SK-N-SH (cell line): ENCODE measurements at places on chromosomes 12 and 14. TPM values are rescaled to one million over a fixed set of nuclear protein-coding genes. Genes with fewer than 3 reads are reported as not detected.

GRCh38 chr14:53613404-53614253, 343.0 kb downstream of the BMP4 start:
- DNase-seq = no peak

DNA sequence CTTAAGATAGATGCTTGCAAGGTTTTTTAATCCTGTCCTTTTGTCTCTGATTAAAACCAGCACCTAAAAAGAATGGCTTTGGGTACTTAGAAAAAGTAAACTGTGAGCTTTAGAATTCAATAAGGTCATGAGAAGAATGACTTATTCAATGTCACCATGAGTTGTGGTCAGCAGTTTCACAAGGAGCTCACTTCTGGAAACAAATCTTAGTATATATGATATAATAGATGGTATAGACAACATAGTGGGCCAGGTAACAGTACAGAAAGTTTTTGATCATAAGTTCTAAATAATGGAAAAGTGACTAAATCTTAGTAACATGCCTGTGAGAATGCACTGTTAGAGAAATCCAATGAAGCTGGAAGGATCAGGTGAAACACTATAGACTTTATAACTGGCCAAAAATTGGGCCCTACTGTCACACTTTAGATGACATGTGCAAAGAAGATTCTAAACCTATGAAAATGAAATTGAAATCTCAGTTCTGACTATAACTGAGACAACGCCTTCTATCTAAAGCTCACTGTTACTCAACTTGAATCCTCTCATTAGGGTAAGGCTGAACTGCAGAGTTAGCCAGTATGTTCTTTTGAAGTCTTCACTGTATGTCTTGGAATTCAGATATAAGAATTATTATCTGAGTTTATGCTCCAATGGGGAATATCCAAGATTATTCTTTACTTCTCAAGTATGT, 42.4 kb upstream of the RAD51AP1 start:
- no peak for DNase-seq

GRCh38 chr12:13425766-13426165, 229.2 kb downstream of the EMP1 start:
- no peak for DNase-seq

GRCh38 chr12:115489253-115489652, 788.2 kb downstream of the MED13L start:
- no peak for DNase-seq

GRCh38 chr12:28378736-28379135, 188.5 kb downstream of the CCDC91 start:
- DNase-seq = no peak

DNA sequence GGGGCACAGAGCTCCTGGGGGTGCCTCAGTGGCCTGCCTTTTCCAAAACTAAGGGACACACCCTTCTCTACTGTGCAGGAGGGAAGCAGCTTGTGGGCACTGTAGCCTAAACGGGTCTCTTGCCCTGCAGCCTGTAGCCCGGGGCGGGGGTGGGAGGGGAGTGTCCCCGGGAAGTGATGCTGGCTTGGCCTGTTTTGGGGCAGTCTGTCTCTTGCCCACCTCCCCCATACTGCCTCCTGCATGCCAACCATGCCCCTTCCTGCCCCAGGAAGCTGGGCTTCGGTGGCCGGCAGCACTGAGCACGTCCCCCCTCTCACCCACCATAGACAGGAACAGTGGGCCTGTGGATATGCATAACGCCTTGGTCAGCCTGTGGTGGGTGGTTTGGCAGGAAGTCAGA, 43.4 kb downstream of the PRIMA1 start:
- DNase-seq = peak; percentile 45

PRKCH gene
- polyA plus RNA-seq = 3.9 and 4.2 TPM in 2 replicates

GRCh38 chr12:26198742-26199141, 3.4 kb downstream of the SSPN start:
- DNase-seq = no peak

GRCh38 chr12:98243190-98243589, 272.2 kb upstream of the TMPO start:
- no peak for DNase-seq

GRCh38 chr12:91113621-91114020, 2.3 kb upstream of the LUM start:
- no peak for DNase-seq

DNA sequence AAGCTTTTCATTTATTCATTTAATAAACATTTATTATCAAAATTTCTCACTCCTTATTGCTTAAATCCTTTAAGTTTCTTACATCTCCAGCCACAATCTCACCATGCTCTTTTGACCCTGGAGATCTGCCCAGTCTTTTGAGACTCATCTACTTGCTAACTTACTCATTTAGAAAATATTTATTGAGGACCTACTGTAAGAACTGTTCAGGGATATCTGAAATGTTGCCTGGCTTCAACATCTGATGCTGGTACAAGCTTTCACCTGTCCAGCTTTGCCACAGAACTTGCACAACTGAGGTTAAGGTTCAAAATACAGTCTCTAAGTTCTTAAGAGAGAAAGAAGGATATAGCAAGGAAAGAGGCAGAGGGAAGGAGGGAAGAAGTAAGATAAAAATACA, 17.5 kb upstream of the GXYLT1 start:
- DNase-seq = no peak

TMEM253 gene
- 0.82 and 0.94 TPM in 2 replicates for polyA plus RNA-seq

GRCh38 chr14:59320763-59321625, 132.5 kb downstream of the DAAM1 start:
- no peak for DNase-seq

GPR84 gene
- polyA plus RNA-seq = 0.03 TPM in 1 of 2 replicates, not detected in the other

- peak; percentile 77 for DNase-seq
Measured at GRCh38 chr12:12505544-12506495, 56.8 kb downstream of the DUSP16 start.

PROX2 gene
- polyA plus RNA-seq = not detected in 2 replicates

NR4A1 gene
- polyA plus RNA-seq = 75.2 and 120 TPM in 2 replicates

- no peak for DNase-seq
Measured at GRCh38 chr12:98504368-98504617, 11.1 kb upstream of the TMPO start.

DIO2 gene
- polyA plus RNA-seq = 0.91 and 1.1 TPM in 2 replicates

DNA sequence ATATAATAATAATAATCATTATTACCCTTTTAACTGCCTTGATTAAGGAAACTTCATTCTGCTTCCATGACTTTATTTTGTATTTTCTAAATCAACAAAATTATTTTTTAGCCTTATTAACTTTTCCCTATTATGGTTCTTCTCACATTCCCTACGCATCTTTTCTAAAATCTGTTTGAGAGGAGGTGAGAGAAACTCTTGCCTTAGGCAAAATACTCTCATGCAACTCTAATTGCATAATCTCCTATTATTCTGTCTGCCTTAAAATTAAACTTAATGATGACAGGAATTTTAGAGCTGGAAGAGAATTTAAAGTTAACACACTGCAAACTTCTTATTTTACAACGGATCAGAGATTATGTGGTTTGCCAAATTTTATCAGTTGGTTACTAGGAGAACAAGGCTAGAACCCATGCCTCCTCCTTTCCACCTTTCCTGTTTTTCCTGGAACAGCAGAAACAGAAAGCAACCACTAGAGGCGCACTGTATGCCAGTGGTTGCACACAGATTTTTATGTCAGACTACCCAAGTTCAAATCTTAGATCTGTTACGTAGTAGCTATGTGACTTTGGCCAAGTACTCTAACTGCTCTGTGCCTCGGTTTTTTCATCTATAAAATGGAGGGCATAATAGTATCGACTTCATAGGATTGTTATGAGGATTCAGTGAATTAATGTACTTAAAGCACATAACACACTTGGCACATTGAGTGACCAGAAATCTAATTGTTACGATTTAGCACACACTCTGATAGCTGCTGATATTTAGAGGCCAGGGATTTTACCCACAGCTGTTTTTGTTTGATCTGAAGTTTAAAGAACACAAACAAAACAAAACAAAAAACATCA, 4.3 kb upstream of the BRMS1L start:
- peak; percentile 61 for DNase-seq

SDR9C7 gene
- polyA plus RNA-seq = not detected in 2 replicates

DNA sequence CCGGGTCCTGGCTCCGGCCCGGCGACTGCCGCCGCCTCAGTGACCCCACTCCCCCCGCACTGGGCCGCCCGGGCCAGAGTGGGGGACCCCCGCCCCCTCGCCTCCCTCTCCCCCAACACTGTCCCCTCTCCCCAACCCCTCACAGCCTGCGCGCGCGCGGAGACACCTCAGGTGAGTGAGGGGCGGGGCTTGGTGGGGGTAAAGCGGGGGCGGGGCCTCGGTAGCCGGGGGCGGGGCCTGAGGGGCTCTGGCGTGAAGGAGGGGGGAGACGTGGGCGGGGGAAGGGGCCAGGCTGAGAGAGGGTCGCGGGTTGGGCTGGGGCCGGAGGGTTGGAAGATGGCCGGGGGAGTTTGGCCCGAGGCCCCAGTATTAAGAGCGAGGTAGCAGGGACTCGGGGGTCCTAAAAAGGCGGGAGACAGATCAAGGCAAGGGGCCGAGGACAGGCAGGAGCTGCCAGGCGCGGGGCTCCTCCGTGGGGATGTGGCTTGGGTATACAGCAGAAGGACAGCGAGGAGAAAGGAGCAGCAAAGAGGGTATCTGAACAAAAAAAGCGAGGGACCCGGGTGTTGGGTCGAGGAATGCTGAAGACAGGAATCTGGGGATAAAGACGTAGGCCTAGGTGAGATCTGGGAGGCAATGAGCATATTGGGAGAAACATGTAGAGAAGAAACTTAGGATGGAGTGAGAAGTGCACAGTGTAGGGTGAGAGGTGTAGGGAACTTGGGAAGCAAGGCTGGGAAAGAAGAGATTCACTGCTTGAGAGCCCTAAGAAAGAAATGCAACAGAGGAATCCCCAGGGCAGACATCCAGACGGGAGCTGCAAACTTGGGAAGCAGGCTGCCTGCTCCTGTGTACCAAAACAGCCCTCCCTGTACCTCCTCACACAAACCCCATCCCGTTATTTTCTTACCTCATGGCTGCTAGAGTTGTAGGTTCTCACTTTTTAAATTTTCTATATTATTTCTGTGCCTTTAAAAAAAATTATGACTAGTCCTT, 10.8 kb downstream of the SUOX start:
- DNase-seq = peak; percentile 96

DNA sequence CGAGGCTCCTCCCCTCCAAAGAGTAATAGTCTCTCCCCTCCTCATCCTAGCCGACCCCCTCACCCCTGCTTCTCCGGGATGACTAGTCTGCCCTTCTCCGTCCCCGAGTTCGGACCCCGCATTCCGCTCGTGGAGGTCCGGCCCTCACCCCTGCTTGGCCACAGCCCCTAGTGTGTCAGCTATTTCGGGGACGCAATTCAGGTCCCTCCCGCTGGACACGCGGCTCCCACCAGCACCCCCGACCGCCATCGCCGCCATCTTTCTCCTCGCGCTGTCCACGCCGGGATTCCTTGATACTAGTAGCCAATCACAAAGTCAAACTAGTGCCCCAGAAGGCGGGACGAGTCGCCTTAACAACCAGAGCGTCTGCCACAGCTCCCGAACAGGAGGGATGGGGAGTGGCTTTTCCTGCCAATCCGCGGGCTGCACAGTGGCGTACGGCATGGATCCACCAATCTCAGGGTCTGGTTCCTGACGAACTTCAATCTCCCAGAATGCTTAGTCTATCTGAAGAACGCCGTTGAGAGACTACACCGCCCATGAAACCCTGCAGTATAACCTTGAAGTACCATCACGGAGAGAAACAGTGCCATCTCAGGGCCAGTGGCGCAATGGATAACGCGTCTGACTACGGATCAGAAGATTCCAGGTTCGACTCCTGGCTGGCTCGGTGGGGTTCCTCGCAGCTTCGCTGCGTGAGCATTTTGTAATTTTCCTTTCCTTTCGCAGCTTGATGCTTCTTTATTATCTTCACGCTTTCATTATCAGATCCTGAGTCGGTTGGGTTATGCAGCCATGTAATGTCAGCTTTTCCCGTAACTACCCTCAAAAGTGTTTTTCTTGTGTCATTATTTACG, at the start of gene PRMT5:
PRMT5 (minus strand) TSS at position 273 of the 857 bp plus-strand sequence; CDS start at position 258, 15 bp downstream.
- DNase-seq = peak; percentile 91

WNT5B gene
- polyA plus RNA-seq = 29.3 and 29.4 TPM in 2 replicates

KERA gene
- not detected in 2 replicates for polyA plus RNA-seq

GSG1 gene
- polyA plus RNA-seq = 0.39 and 0.68 TPM in 2 replicates

ADAM21 gene
- polyA plus RNA-seq = 1.6 and 3.1 TPM in 2 replicates

LHX5 gene
- not detected in 2 replicates for polyA plus RNA-seq

DNA sequence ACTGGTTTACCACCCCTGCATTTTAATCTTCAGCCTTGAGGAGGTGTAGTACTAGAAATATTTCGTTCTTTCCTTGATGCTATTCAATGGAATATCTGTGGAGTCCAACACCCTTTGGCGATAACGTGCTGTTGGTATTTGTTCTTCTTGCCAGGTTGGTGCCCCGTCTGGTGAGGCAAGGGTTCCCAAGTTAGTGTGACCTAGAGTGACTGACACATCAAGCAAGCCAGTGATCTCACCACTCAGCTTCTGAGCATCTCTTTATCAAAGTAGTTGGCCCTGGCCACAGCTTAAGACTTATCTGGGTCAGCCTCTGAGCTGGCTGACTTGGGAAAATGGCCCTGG, 60.2 kb downstream of the PLXNC1 start:
- DNase-seq = no peak

SALL2 gene
- polyA plus RNA-seq = 7.5 and 9.1 TPM in 2 replicates

GRCh38 chr12:34350092-34351041, 328.1 kb downstream of the ALG10 start:
- DNase-seq = no peak

CPNE6 gene
- polyA plus RNA-seq = not detected in 2 replicates

- no peak for DNase-seq
Measured at GRCh38 chr14:56207626-56208292, 89.5 kb downstream of the PELI2 start.

DNA sequence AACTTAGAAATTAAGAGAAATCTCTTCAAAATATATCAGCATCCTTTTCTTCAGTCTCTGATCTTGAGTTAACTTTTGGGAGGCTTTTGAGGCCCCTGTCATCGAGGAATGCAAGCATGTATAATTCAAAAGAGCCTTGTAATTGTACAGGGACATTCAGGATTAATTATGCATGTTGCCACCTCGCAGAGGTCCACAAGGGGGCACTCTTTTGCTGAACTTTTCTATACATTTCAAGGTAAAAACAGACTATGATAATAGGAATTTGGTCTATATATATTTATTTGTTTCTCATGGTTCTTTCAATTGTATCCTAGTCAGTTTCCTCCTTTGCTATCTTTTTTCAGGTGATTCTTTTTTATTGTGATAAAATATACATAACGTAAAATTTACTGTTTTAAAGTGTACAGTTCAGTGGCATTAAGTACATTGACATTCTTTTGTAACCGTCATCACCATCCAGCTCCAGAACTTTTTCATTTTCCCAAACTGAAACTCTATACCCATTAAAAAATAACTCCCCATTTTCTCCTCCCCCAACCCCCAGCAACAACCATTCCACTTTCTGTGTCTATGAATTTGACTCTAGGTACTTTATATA, 47.0 kb upstream of the SLC2A13 start:
- peak; percentile 14 for DNase-seq

GPR65 gene
- polyA plus RNA-seq = under 0.01 TPM in 1 of 2 replicates, not detected in the other

RASSF9 gene
- 0.21 and 0.32 TPM in 2 replicates for polyA plus RNA-seq
